ENCODE measurements at places on chromosomes 4 and X. TPM values are rescaled to one million over a fixed set of nuclear protein-coding genes. Genes with fewer than 3 reads are reported as not detected.

The SLC16A2 gene
- total RNA-seq: 10.6 TPM

The UNC5C gene
- under 0.01 TPM for total RNA-seq

The STARD8 gene
- total RNA-seq: 0.97 TPM

The RHOH gene
- total RNA-seq: under 0.01 TPM

The TMPRSS11A gene
- not detected for total RNA-seq

GRCh38 chrX:77085372-77085771 lies 361.8 kb upstream of the FGF16 start:
- no peak for DNase-seq

DNA sequence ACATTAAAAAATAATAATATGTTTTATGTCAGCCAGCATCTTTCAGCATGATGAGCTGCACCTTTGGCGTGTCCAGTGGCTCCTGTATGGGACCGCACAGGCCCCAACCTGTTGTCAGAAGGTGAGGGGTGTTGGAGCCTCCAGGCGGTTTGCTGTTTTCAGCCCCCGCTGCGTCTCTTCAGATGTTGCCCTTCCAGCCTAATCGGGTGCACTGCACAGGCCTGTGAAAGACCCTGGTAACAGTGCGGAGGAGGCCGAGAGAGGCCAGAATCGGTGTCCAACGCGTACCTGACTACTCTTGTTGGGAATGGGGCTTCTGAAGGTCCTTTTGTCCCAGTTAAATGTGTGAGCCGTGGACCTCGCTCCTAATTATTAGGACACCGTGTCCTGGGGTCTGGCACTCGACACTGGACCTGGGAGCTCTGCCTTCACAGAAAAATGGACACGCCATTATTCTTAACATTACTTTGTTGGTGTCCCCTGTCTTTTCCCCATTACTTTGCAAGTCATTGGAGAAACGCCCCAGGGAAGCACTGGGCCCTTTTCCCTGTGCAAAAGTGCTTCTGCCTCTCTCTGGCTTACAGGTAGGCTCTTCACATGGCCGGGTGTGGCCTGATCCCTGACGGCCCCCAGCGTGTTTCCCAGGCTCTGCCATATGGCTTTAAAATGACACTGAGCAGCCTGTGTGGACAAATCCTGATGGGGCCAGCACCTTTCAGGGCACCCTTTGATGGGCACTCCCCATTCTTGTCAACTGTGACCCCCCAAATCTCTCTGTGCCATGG lies 51.2 kb downstream of the TBC1D14 start:
- no peak for DNase-seq

- DNase-seq: no peak
These were observed 83.4 kb upstream of the KLHL13 start for GRCh38 chrX:118199997-118200396.

DNA sequence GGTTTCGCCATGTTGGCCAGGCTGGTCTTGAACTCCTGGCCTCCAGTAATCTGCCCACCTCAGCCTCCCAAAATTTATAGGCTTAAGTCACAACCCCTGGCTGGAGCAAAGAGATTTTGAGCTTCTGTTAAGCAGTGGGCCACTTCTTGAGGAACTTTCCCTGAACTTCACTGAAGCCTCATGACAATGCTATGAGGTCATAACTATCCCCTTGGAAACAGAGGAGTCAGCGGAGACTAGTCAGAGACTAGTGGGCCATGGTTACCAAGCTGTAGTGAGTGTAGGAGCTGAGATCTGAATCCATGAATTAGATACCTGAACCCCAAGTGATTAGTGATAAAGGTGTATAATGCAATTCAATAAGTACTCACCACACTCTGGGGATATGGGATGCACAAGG lies 145.1 kb upstream of the MSX1 start:
- DNase-seq: peak; percentile 8

- DNase-seq: no peak
These were observed 113.3 kb downstream of the EFNB1 start for GRCh38 chrX:68942104-68942503.

DNA sequence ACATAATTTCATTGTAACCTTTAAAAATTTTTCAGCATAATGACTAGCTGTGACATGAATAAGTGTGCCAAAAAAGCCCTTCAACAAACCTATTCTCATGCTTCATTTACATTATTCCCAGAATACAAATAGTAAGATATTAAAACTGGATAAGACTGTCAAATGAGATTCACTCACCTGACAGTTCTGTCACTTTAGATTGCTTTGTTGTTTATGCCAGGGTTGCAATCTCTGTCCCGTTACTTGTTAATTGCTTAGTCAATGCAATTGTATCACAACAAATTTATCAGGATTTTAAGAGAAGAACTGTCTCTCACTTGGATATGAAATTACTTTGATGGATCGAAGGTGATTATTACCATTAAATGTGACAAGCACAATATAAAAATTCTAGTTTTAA lies 616.0 kb upstream of the IGFBP7 start:
- DNase-seq: no peak

- DNase-seq: peak; percentile 94
These were observed 50.1 kb downstream of the FBXW7 start for GRCh38 chr4:152485726-152486276.
